ENCODE measurements at places on chromosomes 2 and 18.

DNA sequence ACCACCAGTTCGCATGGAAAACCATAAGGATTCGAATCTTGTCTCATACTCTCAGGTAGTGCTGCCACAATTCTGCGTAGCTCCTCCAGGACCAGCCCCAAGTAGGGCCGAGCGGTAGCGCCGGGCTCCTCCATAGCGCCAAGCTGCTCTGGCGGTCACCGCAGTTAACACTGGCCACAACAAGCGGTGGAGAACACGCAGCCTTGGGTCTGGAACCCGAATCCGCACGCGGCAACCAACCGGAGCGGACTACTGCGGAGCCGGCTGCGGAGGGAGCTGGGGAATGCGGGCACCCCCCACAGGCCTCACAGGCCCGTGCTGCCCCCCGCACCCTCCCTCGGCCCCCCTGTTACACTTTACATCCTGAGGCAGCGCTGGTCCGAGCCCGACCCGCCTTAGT lies 531.5 kb downstream of the STK39 start:
- DNase-seq = no peak

GRCh38 chr2:39932198-39932597 lies 153.1 kb upstream of the THUMPD2 start:
- no peak for DNase-seq

DNA sequence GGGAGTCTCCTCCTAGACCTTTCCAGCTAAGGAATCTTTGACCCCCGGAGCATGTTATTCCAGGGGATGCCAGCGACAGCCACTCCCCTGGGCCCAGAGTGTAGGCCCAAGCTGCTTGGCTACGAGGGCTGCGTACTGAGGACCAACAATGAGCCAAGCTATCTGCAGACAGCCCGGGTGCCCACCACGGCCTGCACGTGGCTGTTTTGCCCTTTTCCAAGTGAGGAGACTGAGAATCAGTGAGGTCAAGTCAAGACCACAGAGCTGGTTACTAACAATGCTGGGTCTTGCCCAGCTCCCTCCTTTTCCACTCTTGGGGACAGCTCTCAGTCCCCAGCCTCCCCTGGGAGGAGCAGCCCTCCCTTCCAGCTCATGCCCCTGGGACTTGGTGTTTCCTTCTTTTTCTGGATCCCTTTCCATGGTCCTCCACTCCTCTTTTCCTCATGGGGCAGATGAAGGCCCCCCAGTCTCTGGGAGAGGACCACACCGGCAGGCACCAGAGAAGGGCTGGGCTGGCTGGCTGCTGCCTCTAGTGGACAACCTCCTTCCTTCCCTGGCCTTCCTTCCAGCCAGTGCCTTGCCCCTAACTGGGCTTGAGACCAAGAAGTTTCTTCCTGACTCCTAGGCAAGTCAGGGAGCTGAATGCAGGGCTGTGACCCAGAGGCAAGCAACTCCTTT lies 550 bp upstream of the MALL start:
- DNase-seq = no peak

DNA sequence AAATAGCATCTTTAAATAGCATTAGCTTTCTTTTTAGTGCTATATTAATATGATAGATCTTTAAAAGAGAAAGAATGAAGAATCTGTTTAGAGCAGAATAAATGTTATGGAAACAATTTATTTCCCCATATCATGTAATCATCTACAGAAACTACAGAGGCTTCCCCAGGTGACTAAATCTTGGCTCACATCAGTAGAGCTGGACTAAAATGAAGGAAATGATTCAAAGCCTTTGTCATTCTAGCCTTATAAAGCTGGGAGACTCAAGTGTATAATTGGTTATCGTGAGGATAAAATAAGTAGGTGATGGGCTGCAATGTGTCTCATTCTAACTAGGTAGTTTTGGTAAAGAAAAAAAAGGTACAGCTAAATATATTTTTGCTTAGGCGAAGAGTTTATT lies 83.2 kb upstream of the UNC80 start:
- no peak for DNase-seq

DNA sequence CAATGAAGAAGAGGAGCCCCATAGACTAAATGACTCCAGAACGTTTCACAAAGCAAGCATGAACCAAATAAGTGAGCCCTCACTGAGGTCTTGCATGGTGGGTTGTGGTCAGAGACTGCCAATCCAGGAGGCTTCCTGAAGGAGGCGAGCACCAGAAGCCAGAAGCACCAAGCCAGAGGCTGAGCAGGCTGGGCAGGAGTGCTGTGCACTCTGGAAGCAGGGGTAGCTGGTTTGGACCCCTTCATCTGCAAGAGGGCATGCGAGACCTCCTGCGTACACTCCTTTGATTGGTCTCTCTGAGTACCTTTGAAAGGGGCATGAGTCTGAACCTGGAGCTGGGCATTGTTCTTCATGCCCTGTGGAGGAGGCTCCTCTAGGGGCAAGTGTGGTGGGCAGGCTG lies 192.5 kb downstream of the HAUS1 start:
- no peak for DNase-seq

- no peak for DNase-seq
Measured at GRCh38 chr2:240462073-240462706, 26.7 kb downstream of the GPC1 start.

DNA sequence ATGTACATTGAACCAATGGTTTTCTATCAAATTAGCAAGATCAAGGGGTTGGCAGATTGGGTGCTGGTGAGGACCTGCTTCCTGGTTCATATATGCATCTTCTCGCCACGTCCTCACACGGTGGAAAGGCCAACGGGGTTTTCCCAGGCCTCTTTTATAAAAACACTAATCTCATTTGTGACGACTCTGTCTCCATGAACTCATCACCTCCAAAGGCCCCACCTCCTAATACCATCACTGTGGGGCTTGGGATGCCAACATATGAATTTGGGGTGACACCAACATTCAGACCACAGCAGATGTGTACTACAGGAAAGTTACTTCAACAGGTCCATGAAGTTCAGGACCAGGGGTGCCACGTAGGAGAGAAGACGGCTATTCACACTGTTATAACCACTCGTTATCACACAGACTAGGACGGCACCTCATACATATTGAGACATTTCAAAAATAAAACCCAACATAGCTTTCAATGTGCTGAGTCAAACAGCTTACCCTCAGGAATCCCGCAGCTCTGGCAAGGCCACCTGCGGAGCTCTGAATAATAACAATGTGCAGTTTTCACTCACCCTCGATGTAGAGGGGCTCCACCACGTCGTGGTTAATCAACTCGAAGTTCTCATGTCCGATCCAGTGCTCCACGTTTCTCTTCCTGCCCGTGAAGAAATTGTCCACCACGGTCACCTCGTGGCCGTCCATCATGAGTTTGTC lies 49.3 kb downstream of the UXS1 start:
- no peak for DNase-seq

DNA sequence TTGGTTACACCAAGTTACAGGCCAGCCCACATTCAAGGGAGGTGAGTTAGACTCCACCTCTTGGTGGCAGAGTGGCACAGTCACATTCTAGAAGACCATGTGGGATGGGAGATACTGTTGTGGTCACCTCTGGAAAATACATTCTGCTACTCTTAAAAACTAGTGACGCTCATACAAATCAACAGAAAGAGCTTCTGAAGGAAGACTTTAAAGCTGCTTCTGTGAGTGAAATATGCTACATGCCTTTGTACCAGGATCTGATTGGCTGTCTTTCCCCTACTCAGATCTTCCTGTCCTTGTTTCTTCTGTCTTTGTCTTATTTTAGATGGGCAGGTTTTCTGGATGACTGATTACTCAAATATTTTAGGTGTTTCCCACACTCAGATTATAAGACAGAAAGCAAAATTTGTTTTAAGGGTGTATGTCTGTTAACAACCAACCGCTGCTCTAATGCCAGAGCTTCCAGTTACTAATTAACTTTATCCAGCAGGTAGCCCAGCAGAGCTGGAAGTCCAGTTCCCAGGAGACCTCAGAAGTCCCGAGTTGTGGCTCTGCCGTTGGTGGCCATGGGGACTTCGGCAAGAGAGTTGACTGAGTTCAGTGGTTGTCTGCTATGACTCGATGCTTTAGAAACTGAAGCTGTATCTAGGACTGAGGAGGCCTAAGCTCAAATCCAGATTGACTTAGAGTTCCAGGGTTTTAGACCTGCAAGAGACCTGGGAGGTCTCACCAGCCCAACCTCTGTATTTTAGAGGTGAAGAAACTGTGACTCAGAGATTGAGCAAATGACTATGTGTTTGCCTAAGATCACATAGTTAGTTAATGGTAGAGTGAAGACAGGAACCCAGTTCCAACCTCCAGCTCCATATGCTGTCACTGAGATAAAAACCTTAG lies 7.4 kb downstream of the IL1R2 start:
- DNase-seq = no peak

DNA sequence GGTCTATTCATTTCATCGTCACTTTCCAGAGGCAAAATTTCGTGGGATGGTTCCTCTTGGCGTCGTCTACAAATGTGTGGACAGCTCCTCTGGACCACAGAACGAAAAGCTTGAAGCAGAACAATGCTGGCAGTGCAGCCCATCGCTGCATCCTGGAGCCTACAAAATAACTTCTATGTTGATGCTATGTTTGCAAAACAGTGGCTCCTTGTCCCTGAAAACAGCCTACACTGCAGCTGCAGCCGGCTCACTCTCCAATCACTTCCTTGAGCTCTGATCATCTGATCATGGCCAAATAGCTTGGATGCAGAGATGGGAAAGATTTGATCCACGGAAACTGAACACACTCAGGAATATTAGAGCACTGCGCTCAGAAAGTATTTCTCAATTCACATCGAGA lies 60.0 kb downstream of the DOCK10 start:
- no peak for DNase-seq

GRCh38 chr2:185811580-185811979 lies 73.0 kb downstream of the FSIP2 start:
- DNase-seq = no peak

- no peak for DNase-seq
Measured at GRCh38 chr2:95298486-95299111, 1.5 kb downstream of the KCNIP3 start.

- no peak for DNase-seq
Measured at GRCh38 chr2:146561996-146562395, 1282.8 kb upstream of the ACVR2A start.

- DNase-seq = no peak
Measured at GRCh38 chr18:45920367-45920766, 46.8 kb downstream of the EPG5 start.

DNA sequence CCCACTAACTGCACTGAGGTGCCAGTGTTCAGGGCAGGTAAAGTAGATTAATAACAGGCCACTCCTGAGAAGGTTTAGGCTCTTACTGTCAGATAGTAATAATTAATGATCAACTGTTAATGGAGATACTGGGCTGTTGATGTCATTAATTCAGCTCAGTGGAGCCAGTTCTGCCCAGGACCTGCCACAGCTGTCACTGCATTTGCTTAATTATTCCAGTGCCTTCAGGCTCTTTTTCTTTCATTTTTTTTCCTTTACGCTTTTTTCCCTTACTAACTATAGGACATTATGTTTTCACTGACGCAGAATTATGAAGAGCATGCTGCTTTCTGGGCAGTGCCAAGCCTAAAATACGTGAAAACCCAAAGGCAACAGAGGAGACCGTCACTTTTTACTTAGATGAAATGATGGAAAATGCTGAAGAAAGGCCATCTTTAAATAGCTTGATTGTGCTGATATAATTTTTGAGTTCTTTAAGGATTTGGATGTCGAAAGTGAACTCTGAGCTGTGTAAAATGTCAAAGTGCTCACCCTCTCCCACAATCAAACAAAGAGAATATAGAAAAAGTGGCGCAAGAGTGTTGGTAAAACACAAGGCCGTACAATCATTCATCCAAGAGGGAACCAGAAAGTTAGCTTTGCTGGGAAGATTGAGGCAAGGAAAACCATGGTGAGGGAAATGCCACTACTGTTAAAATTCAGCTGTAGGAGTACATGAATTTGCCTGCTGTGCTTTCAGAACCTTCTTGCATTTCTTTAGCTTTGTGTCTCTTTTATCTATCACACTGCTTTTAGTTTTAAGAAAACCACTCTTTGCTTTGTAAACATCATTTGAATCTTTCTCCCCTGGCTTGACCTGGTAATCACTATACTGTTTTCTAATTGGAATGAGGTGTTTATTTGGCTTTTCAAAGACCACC lies 192.0 kb upstream of the ZEB2 start:
- no peak for DNase-seq

- no peak for DNase-seq
Measured at GRCh38 chr18:43571078-43571689, 293.9 kb upstream of the SYT4 start.

DNA sequence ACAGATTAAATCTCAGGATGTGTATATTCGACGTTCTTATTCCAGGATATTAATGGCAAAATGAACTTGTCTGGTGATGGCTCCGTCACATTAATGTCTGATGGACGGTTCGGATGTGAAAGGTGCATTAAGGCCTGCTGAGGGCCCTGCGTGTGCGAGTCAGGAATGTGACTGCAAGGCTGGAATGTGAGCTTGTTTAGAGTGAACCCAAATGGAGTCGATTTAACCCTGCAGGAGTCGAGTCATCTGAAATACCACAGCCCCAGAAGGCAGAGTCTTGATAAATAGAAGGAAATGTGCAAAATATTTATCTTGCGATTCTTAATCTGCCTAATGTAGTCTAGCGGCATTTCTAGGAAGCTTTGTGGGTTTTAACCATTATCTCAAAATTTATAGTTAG lies 44.3 kb downstream of the RDH14 start:
- DNase-seq = no peak

DNA sequence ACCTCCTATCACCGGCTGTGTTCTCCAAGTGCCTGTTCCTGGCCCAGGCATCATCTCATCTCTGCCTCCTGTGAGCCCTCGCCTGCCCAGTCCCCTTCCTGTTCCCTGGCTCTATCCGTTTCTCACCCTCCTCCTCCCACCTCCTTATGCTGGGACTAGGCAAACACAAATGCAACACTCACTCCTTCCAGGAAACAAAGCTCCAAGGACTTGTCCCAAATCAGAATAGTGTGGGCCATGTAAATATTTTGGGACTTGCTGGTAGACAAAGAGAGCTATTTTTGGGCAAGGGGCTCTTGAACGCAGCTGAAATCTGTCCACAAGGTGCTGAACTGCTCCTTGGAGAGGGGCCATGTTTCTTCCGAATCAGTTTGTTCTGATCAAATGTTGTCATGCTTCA lies 25.3 kb downstream of the MBP start:
- DNase-seq = no peak

GRCh38 chr2:157182834-157183396 lies 74.6 kb upstream of the GALNT5 start:
- no peak for DNase-seq

DNA sequence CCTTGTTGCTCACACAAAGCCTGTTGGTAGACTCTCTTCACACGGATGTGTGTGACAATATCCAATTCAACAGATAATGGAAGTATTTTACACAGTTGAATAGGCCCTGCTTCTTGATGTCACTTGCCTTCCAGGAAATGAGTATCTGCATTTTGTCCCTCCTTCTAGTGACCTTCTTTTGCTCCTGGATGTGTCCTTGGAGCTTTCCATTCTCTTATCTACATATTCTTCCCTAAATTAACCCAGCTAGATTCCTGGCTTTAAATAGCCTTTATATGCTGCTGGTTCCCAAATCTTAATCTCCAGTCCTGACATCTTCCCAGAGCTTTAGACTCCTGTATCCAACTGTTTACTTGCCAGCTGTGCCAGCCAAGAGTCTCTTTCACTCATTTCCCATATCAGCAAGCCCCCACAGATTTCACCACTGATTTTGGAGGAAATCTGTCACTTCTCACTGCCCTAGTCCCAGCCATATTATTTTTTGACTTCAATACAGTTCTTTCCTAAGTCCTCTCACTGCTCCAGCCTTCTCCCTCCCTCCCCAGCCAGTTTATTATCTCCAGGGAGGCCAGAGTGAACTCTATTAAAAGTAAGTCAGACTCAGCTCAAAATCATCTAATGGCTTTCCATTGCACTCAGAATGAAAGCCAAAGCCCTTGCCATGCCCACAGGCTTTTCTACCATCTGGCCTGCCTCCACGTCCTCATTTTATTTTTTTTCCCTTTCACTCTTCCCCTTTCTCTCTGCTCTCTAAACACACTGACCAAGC lies 170.0 kb downstream of the PDE11A start:
- DNase-seq = no peak

All from GM12891 (cell line).